Activated CD8-positive, alpha-beta memory T cell treated with anti-CD3 and anti-CD28 coated beads, Interleukin-2, amount 10 ng/mL, durations not matched to agents 7 days and 5 days (primary cell): ENCODE measurements at places on chromosomes 6 and 20.

GRCh38 chr20:8571611-8572010 lies 439.5 kb downstream of the PLCB1 start:
- DNase-seq = no peak

GRCh38 chr20:50302341-50303057 lies 111.9 kb downstream of the CEBPB start:
- DNase-seq = no peak

DNA sequence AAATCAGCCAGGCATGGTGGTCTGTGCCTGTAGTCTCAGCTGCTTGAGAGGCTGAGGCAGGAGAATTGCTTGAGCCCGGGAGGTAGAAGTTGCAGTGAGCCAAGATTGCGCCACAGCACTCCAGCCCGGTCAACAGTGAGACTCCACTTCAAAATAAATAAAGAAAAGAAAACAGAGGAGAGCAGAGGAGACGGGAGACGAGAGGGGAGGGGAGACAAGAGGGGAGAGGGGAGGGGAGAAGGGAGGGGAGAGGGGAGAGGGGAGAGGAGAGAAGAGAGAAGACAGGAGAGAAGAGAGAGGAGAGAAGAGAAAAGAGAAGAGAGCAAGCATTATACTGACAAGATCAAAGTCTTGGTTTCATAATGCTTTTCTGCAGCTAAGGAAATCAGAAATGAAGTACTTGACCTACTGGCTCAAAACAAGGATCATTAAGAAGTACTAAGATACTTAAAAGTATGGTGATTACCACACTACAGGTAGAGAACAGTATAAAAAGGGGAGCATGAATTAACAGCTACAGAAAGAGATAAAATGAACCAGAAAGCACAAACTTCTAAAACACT lies 30.5 kb downstream of the FAM8A1 start:
- DNase-seq = no peak

GRCh38 chr20:6055981-6056569 lies 2.2 kb upstream of the LRRN4 start:
- DNase-seq = no peak

- no peak for DNase-seq
Measured at GRCh38 chr6:23983735-23984134, 142.3 kb upstream of the NRSN1 start.

- no peak for DNase-seq
Measured at GRCh38 chr20:47535088-47535487, 33.4 kb downstream of the NCOA3 start.

DNA sequence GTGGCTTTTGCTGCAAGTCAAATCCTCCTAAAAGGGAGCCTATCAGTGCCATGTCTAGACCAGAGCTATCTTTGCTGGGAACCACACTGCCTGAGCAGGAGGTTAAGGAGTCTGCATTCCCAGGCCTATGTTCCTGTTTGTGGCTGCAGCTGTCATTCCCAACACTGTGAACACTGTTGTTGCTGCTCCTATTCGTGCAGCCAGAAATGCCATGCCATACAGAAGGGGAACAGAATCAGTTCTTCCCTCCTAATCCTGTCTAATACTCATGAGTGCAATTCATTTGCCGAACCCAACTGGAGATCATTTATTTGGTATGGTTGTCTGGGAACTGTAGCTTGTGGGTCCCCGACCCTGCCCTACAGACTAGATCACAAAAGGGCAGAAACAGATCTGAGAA lies 406.5 kb upstream of the GJE1 start:
- no peak for DNase-seq

- no peak for DNase-seq
Measured at GRCh38 chr6:9540126-9540525, 874.7 kb downstream of the TFAP2A start.

- no peak for DNase-seq
Measured at GRCh38 chr6:14211562-14211942, 94.0 kb downstream of the CD83 start.

GRCh38 chr6:38064431-38064830 lies 244.9 kb downstream of the ZFAND3 start:
- DNase-seq = no peak

GRCh38 chr20:63625771-63626423 lies 1.0 kb downstream of the GMEB2 start:
- no peak for DNase-seq

- DNase-seq = no peak
Measured at GRCh38 chr20:20366876-20367574, 879 bp upstream of the INSM1 start.

DNA sequence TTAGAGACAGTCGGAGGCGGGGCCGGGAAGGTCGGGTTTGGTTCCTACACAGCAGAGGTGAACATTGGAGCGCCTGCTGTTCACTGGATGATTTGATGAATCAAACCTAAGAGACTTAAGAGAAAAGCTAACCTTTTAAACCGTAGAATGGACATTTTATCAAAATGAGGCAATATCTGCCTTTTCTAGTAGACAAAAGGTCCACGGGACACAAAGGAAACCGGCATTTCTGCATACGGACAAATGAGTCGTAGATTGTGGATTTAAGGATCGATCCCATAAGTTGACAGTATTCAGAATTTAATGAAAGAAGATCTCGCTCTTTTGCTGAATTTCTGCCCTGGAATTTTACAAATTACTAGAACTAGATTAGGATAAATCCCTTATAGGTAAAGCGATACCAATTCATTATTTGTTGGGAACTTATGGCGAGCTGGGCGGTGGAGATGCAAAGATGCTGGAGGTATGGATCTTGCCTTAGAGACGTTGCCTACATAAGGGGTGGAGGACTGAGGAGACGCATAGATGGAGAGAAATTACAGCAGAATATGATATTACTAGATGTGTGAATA lies 400 bp downstream of the PAK1IP1 start:
- no peak for DNase-seq

DNA sequence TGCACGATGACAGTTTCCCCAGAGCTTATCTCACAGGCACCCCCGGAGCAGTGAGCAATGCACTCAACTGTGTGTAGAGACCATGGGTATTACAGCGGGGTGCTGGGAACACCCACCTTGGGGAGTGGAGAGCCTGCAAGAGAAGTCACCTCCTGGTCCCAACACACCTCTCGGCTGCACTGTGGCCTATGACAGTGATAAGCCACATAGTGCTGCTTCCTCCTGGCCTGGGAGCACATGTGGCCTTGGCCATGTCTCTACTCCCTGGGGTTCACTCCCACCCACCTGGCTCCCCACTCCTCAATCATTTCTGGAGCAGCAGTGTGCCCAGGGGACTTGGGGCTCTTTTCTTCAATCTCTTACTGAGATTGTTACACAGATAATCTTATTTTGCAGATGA lies 77.0 kb downstream of the SLC24A3 start:
- no peak for DNase-seq

DNA sequence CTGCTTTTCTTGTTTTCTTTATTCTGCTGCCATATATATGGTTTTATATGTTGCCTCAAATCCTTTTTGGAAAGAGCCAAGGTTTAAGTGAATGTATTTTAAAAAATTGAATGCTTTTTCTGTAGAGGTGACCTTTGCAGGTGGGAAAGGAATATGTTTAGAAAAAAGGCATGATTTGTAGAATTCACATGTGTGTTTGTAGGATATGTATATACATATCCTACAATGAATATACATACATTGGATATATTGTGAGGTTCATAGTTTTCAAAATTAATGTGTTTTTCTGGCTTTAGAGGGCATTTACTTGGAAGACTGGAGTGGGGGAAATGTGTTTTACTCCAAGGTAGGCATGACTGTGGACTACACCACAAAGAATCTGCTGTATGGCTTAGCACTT lies 4.0 kb upstream of the EYA2 start:
- DNase-seq = no peak

- no peak for DNase-seq
Measured at GRCh38 chr20:34710568-34710839, 6.4 kb downstream of the TP53INP2 start.

DNA sequence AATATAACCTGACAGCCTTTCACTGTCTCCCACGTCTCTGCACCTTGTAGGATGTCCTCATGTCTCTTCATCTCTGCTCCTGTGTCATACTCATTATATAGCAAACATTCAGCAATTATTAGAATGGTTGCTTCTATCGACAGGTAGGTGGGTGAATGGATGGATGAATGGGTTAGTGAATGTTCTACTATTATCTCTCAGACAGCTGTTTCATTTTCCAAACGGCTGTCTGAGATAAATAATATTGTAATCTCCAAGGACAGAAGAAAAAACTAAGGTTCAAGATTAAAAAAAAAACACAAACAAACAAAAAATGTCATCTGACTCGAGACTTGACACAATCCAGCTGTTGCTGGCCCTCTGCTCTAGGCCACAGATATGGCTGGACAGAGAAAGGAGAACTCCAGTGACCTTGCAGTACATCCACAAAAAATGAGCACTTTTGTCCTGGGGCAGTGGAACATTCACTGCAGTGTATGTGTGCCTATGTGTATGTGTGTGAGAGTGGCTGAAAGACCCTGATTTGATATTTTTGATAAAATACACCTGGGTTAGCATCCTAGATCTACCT lies 2.1 kb downstream of the HNF4A start:
- no peak for DNase-seq

- peak; percentile 65 for DNase-seq
Measured at GRCh38 chr20:1108437-1108920, 9.9 kb upstream of the PSMF1 start.

DNA sequence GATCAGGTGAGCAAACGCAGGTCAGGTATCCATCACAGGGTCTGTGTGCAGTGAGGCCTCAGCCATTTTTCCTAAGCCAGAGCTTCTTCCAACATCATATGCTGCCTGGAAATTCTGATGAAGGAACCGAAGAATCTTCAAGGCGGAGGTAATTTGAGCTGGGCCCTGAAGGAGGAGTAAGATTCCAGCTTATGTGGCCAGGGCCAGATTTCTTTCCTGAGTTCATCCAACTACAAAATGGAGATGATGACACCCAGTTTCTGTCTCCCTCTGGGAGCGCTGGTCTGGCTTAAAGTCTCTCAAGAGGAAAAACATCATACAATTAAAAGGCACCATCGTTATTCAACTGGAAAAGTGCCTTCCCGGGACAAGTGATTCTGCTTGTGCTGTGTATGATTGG lies 6.9 kb upstream of the MANBAL start:
- DNase-seq = no peak

DNA sequence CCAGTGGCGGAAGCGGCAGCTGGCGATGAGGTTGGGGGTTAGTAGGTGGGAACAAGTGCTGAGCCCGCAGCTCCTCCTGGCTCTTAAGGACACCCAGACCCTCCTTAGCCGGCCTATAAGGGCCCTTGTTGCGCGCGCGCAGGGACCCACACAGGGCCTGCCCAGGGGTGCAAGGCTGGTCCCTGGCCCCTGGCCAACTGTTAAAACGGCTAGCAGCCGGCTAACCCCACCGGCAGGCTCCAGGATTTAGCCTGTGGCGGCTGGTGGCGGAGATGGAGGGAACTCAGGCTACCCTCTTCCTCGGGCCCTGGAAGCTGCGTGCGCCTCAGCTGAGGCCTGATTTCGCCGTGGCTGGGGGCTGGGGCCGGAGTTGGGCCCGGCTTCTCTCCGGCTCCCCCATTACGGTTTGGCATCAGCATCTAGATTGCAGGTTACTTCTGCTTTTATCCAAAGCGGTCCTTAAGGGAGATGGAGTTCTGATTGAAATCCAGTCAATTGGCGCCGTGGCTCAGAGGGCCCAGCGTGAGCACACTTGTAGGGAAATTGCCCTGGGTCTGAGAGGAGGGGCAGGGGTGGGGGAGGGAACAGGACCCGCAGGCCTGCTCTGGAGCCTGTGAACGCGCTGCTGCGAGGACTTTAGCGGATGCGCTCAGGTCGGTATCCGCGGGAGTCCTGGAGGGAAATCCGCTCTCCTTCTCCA lies 36.9 kb upstream of the CCDC167 start:
- DNase-seq = no peak

- no peak for DNase-seq
Measured at GRCh38 chr6:140059947-140060346, 685.5 kb upstream of the CITED2 start.

DNA sequence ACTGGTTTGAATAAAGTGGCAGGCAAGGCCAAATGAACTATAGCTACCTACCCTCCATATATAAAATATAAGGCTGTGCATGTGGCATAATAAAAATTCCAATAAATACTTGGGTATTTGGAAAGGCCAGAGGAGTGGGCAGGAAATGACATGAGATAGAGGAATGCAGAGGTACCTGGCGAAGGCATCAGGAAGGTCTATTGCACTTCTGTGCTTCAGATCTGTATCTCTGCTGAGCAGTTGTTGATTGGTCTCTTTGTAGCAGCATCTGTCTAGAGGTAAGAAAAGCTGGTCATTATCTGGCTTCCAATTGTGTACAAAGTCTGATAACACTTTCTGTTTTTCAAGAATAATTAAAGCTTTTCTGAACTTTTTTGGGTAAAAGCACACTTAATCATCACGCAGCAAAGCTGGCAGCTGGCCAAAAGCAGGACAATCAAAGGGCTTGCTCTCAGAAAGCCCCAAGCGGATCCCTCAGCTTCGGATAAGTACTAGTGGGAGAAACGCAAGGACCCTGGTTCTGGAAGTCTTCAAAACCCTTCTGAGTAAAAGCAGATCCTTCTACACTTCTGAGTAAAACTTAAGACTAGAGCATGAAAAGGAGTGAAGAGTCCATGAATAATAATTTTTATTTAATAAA lies 120.1 kb upstream of the TCF21 start:
- DNase-seq = no peak

- DNase-seq = no peak
Measured at GRCh38 chr20:52160049-52160570, 31.5 kb downstream of the ZFP64 start.

DNA sequence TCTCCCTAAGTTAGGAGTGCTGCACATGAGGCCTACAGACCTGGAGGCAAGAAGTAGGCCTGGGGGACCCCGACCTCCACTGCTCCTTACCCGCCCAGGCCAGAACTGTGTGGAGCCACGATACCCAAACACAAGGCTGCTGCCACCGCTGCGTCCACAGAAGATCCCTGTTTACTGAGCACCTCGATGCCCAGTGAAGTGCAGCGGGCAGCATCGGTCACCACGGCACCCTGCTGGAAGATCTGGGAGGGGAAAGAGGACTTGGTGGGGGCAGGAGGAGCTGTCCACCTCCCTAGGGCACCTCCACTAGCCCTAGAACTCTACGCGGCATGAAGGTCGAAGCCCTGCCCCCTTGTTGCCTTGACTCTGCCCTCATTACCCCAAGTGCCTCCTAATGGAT lies 9.9 kb downstream of the GGT7 start:
- no peak for DNase-seq

GRCh38 chr6:80640176-80640575 lies 533.7 kb downstream of the BCKDHB start:
- no peak for DNase-seq

DNA sequence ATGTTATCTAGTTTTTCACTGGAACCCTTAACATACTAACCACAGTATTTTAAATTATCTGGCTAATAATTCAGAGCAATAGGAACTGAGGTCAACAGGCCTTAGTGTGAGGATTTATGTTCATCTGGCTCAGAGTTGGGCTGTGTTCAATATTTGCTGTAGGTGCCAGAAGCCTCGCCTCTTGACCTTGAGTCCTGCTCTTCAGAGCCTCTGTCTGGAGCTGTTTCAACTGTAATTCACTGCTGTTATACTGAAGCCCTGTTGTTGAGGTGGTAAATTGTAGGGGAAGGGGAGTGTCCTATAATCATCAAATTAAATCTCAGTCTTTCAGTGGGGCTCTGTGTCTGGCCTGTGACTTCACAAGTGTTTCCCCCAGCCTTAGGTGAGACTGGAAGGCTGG lies 184.4 kb downstream of the CDH26 start:
- no peak for DNase-seq
